ENCODE measurements at places on chromosomes 6 and 20.
A peak's percentile ranks its signal among the peaks of the same experiment; 100 is the strongest.

- no peak for DNase-seq
Observed at GRCh38 chr6:5507131-5507681, 245.9 kb downstream of the FARS2 start.

DNA sequence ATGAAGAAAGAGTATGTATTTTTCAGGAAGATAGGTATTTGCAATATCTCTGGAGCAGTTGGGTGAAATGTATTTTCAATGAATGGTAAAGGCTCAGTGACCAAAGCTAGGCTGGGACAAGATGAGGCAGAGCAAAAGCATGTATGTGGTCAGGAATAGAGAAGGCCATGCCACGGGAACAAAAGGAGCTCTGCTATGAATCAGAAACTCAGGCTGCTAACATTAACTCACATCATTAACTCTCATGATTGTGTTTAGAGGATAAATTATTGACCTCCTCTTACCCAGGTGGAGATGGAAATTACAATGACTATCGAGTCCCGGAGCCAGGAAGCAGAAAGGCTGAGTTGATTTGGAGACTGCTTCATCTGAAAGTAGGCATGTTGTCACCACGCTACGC lies 220.2 kb downstream of the FUT9 start:
- DNase-seq, result no peak

GRCh38 chr6:155523821-155524651 lies 68.4 kb upstream of the NOX3 start:
- peak; percentile 16 for DNase-seq

DNA sequence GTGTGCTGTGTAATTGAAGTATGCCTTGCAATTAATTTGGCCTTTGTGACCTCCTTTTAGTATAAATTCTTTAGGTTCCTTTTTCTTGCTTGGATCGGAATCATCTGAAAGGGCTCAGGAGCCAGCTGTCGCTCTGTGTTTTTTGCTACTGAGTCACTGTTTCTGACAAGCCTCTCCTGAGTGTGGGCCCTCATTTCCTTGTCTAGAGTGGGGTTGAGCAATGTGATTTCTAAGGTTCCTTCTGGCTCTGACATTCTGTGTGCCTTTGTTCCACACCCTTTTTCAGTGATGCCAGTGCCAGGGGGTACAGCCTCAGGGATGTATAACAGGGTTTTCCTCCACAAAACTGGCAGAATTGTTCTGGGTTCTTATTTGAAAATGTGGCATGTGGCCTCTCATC lies 26.5 kb downstream of the DAAM2 start:
- no peak for DNase-seq

GRCh38 chr20:43914311-43915210 lies at the start of gene TOX2:
TOX2 (plus strand) TSS chr20:43914852; CDS start chr20:43914892, 40 bp downstream.
- DNase-seq, result peak; percentile 28

- no peak for DNase-seq
Observed at GRCh38 chr6:159056432-159056831, 11.6 kb upstream of the TAGAP start.

DNA sequence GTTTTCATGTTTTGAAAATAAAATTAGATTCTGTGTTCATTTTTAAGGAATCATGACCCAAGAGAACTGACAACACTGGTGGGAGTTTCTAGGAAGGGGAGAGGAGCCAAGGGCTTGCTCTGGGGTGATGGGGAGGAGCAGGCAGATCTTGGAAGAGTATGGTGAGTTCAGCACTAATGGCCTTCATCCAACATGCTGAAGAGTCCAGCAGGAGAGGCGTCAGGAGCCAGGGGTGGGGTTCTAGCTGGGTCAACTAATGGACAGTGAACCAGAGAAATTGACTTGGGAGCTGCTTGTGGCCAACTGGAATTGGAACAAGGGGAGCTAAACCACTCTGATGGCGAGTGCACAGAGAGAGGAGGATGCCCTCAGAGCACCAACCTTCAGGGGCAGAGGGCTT lies 107.1 kb downstream of the MRPL14 start:
- no peak for DNase-seq

DNA sequence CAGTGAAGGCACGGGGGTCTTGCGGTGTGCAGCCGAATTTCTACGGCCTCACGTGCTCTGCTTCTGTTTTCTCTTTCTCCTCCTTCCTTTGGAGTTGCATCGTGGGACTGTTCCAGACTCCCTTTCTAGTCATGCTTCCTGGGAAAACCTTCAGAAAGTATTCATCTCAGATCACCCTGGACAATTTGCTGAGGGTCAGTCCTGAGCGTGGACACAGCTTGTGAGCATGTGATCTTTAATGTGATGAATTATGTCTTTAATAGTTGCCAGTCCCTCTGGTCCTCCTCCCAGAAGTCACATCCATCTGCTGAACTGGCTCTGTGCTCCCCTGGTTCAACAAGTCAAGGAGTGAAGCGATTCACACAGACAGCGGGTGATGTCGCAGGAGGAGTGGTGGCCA lies 145.0 kb upstream of the PDE10A start:
- no peak for DNase-seq

- no peak for DNase-seq
Observed at GRCh38 chr6:35063701-35064280, 77.3 kb downstream of the TCP11 start.

GRCh38 chr6:63289269-63289872 lies 30.4 kb downstream of the LGSN start:
- no peak for DNase-seq

- DNase-seq, result no peak
Observed at GRCh38 chr20:58723628-58723984, 31.0 kb downstream of the NPEPL1 start.

DNA sequence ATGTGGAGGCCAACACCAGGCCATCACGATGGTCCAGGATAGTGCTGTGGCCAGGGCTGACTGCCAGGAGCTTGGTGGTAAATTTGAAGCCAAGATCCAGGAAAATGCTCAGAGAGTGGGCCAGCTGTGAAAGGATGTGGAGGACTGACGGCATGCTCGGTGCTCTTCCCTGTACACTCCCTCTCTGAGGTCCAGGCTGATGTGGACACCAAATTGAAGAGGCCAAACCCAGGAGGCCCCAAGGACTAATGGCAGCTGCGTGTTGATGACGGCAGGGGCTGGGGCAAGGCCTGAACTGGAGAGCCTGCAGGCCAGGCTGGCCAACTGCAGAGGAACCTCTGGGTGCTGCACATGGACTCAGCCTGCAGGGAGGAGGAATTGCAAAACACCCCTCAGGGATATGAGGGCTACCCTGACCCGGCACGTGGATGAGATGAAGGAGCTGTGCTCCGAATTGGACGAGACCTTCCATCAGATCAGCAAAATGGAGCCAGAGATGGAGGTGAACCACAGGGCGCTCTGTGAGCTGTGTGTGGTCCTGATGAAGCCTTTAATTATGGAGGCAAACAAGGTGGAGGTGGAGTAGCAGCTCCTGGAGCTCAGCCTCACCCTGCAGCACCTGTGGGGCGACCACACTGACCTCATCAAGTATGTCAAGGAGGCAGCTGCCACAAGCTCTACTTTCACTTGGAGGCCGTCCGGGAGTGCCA lies 6.9 kb upstream of the RAET1E start:
- DNase-seq, result no peak

DNA sequence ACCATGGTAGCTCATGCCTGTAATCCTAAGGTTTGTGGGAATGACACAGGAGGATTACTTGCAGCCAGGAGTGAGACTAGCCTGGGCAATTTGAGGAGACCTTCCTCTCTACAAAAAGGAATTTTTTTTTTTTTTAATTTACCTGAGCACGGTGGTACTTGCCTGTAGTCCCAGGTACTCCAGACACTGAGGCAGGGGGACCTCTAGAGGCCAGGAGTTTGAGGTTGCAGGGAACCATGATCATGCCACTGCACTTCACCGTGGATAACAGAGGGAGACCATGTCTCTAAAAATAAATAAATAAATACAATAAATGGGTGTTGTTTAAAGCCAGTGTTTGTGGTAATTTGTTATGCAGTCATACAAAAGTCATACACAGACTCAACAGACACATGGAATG lies 2.4 kb upstream of the HLA-F start:
- no peak for DNase-seq

DNA sequence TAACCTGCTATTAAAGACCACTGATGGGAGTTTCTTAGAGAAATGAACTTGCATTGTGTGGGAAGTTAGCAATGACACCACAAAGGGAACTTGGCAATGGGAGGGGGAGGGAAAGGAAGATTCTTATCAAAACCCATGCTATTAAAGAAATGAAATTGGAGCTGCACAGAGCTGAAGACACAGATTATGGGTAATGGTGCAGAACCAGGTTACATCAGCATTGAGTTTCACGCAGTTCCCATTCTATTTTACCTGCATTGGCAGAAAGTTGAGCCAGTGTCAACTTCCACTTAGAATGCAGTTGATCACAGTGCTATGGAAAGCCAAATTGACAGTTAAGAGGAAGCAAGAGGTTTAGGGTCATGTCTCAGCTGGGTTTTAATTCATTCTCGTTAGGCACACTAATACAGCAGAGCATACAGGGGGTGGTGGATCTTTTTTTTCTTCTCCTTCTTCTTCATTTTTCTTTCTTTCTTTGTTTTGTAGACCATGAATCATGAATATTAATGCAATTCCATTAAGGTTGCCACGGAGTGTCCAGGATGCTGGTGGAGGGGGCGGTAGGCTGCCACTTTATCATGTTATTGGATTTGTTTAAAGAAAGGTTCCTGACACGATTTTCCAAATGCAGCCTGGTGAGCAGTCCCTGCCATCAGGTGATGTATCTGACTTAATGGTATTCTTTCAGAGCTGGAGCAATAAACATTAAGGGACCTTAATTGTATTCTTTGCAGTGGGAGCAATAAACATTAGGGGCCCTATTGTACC lies 1092.0 kb upstream of the MAP3K7 start:
- no peak for DNase-seq

GRCh38 chr6:45586216-45587171 lies 208.8 kb upstream of the SUPT3H start:
- DNase-seq, result peak; percentile 42
